ENCODE measurements at places on chromosomes 2 and 18.
A peak's percentile ranks its signal among the peaks of the same experiment; 100 is the strongest.

- DNase-seq = no peak
Measured at GRCh38 chr2:240311821-240312220, 123.6 kb upstream of the GPC1 start.

- DNase-seq = no peak
Measured at GRCh38 chr2:241798631-241799521, 10.1 kb upstream of the NEU4 start.

GRCh38 chr2:160353813-160354212 lies 139.8 kb downstream of the RBMS1 start:
- no peak for DNase-seq

DNA sequence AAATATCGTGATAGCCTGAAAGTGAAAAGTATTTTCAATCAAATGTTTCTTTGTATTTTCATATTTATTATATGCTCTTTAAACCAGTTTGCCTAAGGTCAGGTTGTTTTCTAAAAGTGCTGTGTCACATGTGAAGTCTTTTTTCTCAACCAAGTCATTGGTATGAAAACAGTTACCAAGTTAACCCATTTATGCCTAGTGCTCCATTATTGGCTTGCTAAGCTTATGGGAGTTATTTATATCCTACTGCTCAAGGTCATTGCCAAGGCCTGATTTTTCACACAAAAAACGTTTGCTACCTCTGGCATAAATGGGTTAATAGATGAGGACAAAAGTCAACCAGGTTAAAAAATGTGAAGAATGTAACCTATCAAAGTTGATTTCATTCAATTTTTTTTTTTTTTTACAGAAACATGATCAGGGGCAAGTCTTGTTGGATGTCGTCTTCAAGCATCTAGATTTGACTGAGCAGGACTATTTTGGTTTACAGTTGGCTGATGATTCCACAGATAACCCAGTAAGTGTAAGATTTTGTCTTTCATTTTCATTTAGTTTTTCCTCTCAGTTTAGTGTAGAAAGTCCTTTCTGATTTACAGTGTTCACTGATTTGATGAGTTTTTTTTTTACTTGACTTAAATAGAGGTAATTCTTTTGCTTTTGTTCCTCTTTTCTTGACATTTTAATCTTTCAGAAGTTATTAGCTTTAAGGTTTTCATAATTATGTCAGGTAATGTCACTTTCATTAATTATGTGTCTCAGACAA lies 102.6 kb downstream of the PTPN4 start:
- no peak for DNase-seq

DNA sequence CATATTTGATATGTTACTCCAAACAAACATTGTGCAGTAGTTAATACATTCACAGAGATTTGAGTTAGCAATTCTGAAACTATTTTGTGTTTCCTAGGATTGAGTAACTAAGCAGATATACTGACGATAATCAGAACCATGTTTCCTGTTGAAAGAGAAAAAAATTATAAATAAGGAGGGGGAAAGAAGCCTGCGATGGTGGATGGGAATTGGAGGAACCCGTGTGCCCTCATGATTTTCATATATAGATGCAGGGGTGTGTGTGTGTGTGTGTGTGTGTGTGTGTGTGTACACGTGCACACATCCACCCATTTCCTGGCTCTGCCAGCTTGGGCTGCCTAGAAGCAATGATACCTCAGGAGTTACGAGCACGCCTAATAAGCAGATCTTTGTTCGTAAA lies 56.9 kb downstream of the LPIN2 start:
- DNase-seq = peak; percentile 47

- no peak for DNase-seq
Measured at GRCh38 chr2:109209941-109210340, 80.9 kb downstream of the SH3RF3 start.

DNA sequence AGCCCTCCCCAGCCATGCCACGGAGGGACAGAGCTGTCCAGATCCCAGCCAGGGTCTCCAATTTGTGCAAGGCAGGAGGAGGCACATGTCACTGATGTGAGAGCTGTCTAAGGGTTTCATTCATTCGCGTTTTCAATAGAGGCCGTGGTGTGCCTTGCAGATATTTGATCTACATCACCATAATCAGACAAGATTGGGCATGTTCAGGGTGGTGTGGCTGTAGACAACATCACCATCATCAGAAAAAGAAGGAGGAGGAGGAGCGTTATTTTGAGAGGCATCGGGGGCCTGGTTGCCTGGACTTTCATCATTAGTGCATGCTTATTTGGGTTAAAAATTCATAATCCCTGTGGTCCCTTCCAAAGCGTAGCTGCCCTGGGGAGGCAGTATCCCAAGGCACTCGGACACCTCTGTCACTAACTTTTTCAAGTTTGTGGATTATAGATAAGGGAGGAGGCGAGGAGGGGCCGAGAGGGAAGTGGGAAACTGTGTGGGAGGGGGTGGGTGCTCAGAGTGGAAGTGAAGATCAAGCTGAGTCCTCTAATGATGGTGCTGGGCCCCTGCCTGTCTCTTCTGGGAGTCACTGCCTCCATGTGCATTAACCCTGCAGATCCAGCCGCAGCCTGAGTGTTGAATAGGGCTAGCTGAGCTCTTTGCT lies 194.1 kb downstream of the CTIF start:
- no peak for DNase-seq

DNA sequence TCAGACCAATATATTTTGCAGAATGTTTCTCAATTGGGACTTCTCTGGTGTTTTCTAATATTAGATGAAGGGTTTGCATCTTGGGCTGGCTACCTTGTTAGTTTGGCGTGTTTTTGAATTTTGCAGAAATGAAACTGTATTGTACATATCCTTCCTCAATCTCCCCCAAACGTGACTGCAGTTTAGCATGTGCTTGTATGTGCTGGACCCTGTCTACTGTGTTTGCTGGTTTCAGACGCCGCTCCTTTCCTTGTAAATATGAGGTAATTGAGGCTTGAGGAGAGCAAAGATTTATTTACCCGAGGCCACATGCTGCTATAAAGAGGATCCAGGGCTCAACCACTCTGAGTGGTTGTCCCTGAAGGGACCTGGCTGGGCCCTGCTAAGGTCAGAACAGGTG lies 57.2 kb downstream of the NGEF start:
- no peak for DNase-seq

DNA sequence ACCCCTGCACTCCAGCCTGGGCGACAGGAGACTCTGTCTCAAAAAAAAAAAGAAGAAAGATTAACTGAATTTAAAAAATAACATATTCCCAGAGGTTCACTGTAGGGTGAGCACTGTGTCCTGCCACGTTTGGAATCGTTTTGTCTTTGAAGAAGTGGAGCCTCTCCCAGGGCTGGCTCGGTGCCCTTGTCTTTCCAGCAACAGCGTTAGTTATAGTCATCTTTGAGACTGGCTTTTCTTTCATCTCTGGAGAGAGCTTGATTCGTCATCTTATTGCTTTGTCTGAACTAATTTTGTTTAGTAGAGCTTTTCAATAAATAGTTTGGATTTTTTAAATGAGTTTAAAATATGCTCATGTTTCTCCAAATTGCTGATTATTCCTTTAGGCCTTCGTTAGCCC lies 50.5 kb downstream of the IMPA2 start:
- no peak for DNase-seq

- no peak for DNase-seq
Measured at GRCh38 chr2:100211521-100211920, 69.1 kb upstream of the AFF3 start.

DNA sequence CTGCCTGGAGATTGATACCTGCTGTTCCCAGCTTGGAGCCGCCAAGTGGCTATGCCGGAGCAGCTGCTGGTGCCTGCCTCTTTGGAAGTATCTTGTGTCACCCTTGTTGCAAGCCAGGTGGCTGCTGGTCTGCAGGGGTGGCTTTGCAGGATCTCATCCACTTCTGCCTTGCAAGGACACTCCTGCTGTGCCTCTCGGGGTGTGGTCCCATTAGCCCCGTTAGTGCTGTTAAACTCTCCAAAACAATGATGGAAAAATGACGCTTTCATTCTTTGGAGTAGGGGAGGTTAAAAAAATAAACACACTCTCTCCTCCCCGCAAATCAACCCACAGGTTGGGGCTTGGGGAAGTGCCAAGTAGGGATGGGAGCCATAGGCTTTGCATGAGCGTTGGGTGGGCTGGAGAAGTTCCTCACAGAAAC lies 352.8 kb downstream of the RNF144A start:
- DNase-seq = no peak

DNA sequence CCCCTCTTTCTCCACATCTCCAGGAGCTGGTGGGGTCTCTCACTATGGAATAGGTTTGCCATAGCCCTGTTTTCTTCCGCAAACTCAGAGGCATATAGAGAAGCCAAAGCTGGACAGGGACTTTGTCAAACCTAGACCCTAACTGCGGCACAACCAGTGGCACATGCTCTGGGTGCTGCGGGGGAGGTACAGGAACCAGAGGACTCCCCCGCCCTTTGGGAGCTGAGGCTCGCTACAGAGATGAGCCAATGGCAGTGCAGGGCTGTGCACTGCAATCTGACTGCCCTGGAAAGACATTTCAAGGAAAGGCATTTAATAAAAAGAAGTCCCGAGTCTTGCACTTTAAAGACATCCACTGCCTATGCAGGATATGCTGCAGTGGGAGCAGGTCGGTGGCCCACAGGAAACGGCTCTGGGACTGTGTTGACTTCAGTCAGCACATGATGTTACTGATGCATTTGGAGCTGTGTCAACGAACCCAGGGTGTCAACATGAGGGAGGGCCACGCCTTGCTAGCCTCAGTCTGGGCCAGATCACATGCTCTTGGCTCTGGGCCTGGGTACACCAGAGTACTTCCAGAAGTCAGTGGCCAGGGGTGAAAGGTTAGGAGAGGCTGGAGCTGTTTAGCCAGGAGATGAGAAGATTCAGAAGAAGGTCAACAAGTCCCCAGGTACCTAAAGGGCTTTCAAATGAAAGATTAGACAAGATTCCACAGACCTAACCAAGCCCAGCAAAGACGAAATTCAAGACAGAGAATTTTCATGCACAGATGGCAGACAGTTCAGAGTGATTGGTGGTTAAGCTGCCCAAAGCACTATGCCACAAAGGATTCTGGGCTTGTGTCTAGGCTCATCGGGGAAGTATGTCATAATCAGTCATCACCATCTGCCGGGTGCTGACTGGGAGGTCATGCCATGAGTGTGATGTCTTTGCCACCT lies 8.2 kb downstream of the SLC35F6 start:
- DNase-seq = peak; percentile 22

- DNase-seq = no peak
Measured at GRCh38 chr2:54403512-54404238, 52.5 kb upstream of the SPTBN1 start.

DNA sequence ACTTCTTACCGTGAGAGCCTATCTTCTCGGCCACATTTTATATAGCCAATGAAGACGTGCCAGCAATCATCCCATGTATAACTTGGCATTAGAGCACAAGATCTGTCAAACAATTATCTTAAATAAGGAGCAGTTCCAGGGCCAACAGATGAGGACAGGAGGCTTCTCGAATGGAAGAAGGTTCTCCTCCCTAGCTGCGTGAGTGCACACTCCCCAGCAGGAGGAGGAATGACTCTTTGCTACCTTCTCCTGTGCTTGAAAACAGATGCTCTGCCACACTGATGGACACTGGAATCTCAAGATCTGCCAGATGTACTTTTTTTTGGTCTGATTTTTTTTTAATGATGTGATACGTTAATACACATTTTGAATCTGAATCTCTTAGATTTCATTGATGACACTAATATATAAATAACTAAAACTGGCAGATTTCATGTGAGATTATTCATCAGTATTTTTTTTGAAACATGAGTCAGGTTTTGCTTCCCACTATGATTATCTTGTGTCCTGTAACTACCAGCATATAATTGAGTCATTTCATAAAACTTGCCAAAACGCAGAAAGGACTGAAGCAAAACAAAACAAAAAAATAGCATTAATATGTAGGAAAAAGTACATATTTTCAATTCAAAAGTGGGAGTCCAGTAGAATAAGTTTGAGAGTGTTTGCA lies 626 bp upstream of the VIT start:
- no peak for DNase-seq

- DNase-seq = no peak
Measured at GRCh38 chr2:236572482-236572881, 2.9 kb downstream of the ACKR3 start.

DNA sequence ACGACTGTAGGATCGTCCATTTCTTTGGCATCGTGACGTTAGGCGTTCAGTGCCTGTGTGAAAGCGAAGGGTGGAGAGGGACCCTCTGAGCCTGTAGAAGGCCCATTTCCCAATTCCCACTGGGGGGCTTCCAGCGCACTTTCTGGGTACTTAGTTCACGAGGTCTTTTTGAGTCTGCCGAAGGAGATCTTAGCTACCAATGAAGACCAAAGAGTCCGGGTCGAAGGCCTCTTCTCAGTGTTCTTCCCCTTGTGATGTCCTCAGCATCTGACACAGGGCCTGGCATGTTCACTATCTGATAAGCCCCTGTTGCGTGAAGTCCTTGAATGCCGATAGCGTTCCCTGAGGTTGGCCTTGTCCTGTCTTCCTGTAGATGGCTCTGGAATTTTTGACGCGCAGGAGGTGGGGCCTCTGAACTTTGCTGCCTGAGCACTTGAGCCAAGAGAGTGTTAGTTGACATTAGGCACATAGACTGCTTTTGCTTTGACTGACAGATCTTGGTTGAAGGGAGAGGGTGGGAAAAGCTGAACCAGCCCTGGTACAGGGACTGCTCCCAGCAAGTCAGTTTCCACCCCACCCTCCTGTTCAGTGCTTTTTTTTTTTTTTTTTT lies 52.8 kb downstream of the LDLRAD4 start:
- DNase-seq = no peak

GRCh38 chr18:35936951-35937350 lies 35.5 kb upstream of the RMP24 start:
- no peak for DNase-seq

- no peak for DNase-seq
Measured at GRCh38 chr18:75089748-75090327, 119.1 kb downstream of the PTGR3 start.

- no peak for DNase-seq
Measured at GRCh38 chr2:165957030-165957675, 3.6 kb upstream of the TTC21B start.

GRCh38 chr2:100791936-100792308 lies 28.0 kb upstream of the NPAS2 start:
- DNase-seq = no peak

- DNase-seq = no peak
Measured at GRCh38 chr2:224046752-224047151, 7.7 kb upstream of the SERPINE2 start.

GRCh38 chr2:236565879-236566402 lies 3.7 kb upstream of the ACKR3 start:
- DNase-seq = no peak

GRCh38 chr2:6454286-6454990 lies 411.3 kb downstream of the CMPK2 start:
- DNase-seq = no peak

- no peak for DNase-seq
Measured at GRCh38 chr2:100641125-100641435, 78.3 kb downstream of the PDCL3 start.

- peak; percentile 67 for DNase-seq
Measured at GRCh38 chr2:33275689-33276444, 200.6 kb upstream of the RASGRP3 start.

DNA sequence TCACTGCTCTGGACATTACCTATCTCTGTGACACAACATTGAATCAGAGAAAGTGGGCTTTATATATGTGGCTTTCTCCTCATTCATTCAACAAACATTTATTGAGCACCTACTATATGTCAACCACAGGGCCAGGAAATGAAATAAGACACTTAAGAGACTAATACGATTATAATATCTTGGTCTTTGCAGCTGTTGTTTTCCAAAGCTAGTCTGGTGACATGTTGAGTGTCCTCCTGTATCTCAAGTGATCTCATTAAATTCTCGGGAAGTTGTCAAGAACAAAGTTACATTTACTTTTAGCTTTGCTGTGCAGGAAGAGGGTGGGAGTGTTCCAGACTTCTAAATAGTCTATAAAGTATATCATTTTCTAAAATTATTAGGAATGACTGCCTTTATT lies 164.6 kb upstream of the SP5 start:
- DNase-seq = no peak

GRCh38 chr18:23548719-23549118 lies 37.6 kb downstream of the NPC1 start:
- DNase-seq = no peak

All from CD4-positive, alpha-beta T cell treated with Interleukin-2 at 100 ng/mL for 4 hours (primary cell).